NCI-H526 treated with DMSO at 0.1 percent for 48 hours (cell line): ENCODE measurements at places on chromosomes 2 and 18.

DNA sequence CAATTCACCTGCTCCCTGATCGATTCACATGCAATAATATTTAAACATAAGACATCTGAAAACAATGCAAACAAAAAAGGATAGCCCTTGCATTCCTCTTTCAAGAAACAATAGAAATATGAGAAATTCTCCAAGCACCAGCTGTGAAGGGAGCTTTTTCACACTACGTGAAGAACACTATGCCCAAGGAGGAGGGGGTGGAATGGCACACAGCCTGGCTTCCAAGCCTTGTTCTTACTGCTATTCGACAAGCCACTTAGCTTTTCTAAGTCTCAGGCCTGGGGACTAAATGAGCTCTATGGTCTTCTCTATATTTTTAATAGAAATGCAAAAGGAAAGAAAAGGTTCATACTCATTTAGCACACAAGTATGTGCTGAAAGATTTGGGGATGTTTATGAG, 92.2 kb upstream of the CHRNA1 start:
- no peak for DNase-seq

DNA sequence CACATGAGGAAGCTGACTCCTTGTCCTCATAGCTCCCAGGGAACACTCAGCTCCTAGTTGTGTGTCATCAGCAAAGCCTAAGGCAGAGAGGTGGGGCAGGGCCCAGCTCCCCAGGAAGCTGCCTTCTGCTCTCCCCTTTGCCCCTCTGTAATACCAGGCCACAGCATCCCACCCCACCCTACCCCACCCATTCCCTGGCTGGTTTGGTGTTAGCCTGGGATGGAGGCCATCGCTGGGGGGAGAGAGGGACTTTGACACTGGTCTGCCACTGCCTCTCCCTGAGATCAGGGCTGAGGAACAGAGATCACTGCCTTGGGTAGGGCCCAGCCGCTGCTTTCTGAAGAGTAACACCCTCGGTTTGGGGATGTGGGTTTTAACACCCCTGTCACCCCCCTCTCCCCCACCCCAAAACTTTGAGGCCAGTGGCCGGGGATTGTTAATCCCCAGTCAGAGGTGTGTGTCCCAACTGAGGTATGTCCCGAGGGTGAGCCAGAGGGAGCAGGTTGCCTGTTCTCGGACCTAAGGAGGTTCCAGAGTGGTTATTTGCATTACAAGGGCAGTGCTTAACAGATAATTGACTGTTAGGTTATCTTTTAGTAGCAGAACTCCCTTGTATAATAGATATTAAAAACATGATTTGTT, 41.4 kb downstream of the TET3 start:
- DNase-seq = peak; percentile 15

- DNase-seq = no peak
Measured at GRCh38 chr2:157809212-157809611, 66.9 kb downstream of the ACVR1 start.

DNA sequence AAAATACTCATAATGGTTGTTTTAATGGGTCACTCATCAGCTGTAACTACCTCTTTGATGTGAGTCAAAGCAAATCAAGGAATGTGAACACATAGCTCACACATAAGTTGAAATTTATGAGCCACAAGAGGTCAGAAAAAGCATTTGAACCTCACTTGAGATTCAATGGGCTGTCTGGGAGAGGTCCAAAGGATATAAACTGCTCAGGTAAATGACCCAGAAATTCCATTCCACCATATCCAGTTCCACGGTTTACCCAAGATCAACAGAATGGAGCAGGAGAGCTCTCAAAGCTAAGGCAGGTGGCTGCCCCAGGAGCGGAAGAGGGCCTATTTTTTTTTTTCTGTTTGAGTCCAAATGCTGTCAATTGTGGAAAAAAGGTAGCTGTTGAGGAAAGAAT, 464.1 kb downstream of the TNS1 start:
- no peak for DNase-seq

GRCh38 chr2:191680639-191681038, 2.7 kb downstream of the NABP1 start:
- no peak for DNase-seq

DNA sequence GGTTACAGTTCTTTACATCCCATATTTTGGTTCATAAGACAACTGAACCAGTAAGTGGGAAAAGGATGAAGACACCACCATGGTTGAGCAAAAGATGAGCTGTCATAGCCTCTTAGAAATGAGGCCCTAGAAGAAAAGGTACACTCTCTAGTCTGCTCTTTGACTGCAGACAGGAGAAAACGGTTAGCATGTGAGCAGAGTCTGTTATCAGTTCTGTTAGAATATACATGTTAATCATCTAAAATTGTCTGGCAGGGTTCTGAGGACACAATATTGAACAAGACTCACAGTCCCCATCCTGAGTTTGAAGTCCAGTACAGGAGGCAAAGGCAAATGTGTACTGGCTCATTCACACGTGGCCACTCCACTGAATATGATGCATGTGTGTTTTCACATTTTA, 78.1 kb downstream of the MBOAT2 start:
- DNase-seq = no peak
